ENCODE measurements at places on chromosomes 1 and 21. TPM values are rescaled to one million over a fixed set of nuclear protein-coding genes. Genes with fewer than 3 reads are reported as not detected.

Gene SAMD11
- 0.08 TPM for polyA plus RNA-seq

Gene LHX8
- polyA plus RNA-seq = not detected

Gene SLAMF9
- not detected for polyA plus RNA-seq

Gene NUP133
- 11.1 TPM for polyA plus RNA-seq

Gene TRIM58
- polyA plus RNA-seq = not detected

Gene ZBTB40
- polyA plus RNA-seq = 10.5 TPM
